GDM1 (cell line): ENCODE measurements at places on chromosomes 6 and 20.

DNA sequence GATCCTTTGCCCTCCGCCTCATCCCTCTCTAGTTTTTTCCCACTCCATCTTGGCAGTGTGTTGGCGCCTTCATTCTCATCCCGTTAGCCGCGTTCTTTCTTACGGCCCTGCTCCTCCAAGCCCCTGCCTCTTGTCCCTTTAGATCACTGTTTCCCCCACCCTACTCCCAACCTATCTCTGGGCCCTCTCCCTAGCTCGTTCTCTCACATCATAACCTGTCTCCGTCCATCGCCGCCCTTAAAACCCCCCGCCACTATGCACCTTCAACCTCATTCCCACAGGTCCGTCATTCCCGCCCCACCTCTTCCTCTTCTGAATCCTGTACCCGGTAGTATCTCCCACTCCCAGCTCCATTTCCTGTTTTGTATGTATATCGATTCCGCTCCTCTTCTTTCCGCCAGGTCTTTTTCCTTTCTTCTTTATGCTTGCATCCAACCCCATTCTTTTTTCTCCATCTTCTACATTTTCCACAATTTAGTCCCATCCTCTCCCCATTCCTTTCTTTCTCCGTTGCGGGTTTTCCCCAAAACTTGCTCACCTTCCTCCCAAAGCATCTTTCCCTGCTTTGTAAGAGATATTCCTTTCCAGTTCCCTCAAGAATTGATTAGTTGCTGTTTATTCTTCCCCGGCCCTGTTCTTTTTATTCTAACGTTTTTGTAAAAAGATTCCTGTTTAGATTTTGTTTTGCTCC, 671 bp downstream of the EFHC1 start:
- DNase-seq, result no peak

DNA sequence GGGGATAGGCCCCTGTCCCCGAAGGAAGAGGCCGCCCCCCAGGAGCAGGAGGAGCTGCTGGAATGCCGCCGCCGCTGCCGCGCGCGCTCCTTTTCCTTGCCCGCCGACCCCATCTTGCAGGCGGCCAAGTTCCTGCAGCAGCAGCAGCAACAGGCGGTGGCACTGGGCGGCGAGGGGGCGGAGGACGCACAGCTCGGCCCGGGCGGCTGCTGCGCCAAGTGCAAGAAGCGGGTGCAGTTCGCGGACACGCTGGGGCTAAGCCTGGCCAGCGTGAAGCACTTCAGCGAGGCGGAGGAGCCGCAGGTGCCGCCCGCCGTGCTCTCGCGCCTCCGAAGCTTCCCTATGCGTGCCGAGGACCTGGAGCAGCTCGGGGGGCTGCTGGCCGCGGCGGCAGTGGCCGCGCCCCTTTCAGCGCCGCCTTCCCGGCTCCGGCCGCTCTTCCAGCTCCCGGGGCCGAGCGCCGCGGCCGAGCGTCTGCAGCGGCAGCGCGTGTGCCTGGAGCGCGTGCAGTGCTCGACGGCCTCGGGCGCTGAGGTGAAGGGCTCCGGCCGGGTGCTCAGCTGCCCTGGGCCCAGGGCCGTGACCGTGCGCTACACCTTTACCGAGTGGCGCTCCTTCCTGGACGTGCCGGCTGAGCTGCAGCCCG, 630 bp downstream of the PPP1R3G start:
- no peak for DNase-seq

- DNase-seq, result peak; percentile 64
These were observed 16.1 kb downstream of the FGD2 start for GRCh38 chr6:37021356-37022129.

GRCh38 chr6:17972978-17973622, 14.3 kb downstream of the KIF13A start:
- DNase-seq, result no peak

- DNase-seq, result no peak
These were observed 87.2 kb downstream of the TAF4 start for GRCh38 chr20:61978491-61978890.

DNA sequence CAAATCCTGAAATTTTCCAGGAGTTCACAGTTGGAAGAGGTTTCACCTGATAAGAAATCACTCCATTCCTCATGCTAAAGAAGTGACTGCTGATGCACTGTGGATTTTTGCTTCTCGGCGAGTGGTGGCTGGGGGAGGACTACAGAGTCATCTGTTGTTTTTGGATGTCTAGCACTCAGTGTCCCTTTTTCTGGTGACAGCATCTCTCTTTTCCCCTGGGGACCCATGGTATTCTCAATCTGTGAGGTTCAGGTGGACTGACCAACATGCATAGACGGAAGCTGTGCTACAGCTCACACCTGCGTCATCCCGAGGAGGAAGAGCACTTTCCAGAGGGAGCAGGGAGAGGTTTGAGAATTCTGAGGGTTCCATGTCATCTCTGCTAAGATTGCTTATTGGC, 42.7 kb upstream of the ZNF831 start:
- DNase-seq, result no peak

DNA sequence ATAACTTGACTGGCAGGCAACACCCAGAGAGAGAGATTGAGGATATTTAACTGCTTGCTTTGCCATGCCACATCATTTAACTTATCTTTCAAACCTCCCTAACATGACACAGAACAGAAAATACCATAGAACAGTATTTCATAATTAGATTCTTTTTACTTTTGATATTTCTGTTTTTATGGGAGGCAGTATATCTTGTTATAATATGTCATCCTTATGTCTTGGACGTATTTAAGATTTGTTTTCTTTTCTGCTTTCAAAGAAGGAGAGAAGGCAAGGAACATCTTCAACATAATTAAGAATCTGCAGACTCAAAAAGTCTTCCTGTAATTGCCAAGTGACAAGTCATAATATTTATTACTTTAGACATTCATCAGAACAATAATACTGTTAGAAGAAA, 1283.7 kb downstream of the GRIK2 start:
- no peak for DNase-seq

GRCh38 chr20:38604873-38605303, 3.3 kb downstream of the ARHGAP40 start:
- no peak for DNase-seq

DNA sequence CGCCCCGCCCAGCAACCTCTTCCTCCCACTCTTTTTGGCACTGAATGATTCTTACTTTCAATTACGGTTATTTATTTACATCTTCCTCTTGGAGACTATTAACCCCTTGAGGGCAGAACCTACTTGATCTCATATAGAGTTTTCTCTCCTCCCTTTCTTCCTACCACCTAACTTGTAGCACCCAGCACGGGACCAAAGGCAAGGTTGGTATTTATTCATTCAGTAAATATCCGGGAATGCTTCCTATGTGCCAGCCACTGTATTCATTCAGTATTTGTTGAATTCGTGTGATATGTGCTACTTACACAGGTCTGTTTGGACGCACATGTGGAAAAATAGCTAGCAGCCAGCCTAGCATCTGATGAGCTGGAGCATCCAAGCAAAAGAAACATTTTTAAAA, 1.3 kb upstream of the CNKSR3 start:
- DNase-seq, result no peak

DNA sequence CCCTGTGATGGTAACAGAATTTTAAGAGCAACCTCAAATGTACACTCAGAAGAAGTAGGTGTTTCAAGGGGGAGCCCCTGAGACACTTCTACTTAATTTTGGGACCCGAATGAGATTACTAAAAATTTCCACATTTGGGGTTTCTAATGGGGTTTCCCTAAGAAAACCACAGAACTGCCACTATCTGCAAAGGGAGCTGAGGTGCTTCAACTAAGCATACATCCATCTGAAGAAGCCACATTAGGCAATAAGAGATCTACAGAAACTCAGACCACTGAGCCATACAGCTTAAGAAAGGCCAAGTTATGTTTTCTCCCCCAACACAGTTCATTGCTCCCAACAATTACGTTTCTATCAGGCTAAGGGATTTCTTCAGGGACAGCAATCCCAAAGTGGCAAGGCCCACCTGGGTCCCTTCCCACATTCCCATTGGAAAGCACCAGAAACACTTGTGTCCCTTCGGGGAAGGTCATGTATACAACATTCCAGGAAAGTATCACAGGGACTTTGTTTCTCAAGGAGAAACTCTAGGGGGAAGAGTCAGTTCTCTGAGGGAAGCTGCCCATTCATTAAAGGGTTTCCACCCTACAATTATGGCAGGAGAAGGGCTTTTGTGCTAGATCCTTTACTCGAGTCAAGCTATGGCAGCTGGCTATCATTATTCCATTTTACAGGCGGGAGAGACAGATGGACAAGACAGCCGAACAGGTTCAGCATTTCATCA, 5.0 kb downstream of the BCL2L1 start:
- no peak for DNase-seq

DNA sequence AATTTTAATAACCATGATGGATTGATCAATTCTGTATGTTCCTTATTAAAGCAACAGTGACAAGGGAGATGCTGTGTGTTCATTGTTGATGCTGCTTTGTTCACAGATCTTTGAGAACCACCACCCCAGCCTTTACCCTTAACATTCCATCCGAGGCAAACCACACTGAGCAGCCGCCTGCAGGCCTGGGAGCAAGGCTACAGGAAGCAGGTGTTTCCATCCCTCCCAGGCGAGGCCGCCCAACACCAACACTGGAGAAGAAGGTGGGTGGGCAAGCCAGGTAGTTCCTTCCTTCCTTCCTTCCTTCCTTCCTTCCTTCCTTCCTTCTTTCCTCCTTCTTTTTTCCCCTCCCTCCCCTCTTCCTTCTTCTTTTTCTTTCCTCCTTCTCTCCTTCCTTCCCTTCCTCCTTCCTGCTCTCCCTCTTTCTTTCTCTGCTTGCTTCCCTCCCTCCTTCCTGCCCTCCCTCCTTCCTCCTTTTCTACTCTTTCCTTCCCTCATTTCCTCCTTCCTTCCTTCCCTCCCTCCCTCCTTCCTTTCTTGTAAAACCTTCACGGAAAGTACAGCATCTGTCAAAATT, 13.7 kb downstream of the TTLL2 start:
- no peak for DNase-seq

GRCh38 chr6:115270953-115271352, 789.7 kb downstream of the FRK start:
- no peak for DNase-seq

- no peak for DNase-seq
These were observed 1.2 kb downstream of the TSBP1 start for GRCh38 chr6:32370505-32370904.

DNA sequence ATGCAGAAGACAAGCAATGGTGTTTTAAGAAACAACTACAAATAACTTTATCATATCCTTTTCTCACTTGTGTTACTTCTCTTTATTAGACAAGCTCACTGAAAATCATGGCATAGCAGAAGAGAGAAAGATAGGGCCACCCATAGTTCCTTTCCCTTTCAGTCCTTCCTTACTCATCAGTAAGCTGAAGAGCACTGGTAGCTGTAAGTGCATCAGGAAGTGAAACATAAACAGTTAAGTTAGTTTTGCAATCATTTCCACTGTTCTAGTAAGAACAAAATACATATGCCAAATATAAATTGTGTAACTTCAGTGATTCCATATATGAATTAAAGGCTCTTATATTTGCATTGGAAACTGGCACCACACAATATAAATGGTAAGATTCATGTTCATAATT, 220.1 kb downstream of the HACE1 start:
- DNase-seq, result no peak

- no peak for DNase-seq
These were observed 63.0 kb downstream of the EZR start for GRCh38 chr6:158756126-158756525.

GRCh38 chr6:113496166-113496565, 361.0 kb upstream of the MARCKS start:
- DNase-seq, result no peak

GRCh38 chr20:14197097-14197496, 140.3 kb downstream of the FLRT3 start:
- DNase-seq, result no peak

GRCh38 chr20:53806683-53807401, 213.2 kb upstream of the ZNF217 start:
- no peak for DNase-seq

DNA sequence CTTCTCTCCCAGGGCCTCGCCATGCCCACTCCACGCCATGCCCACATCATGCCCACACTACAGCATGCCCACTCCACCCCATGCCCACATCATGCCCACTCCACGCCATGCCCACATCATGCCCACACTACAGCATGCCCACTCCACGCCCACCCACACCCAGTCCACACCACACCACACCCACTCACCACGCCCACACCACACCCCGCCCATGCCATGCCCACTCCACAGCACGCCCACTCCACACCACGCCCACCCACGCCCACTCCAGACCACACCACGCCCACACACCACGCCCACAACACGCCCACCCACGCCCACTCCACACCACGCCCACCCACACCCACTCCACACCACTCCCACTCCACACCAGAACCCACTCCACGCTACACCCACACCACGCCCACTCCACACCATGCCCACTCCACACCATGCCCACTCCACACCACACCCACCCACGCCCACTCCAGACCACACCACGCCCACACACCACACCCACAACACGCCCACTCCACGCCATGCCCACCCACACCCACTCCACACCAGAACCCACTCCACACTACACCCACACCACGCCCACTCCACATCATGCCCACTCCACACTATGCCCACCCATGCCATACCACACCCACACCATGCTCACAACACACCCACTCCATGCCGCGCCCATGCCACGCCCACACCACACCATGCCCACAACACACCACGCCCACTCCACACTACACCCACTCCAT, 88.6 kb downstream of the ERMARD start:
- no peak for DNase-seq

DNA sequence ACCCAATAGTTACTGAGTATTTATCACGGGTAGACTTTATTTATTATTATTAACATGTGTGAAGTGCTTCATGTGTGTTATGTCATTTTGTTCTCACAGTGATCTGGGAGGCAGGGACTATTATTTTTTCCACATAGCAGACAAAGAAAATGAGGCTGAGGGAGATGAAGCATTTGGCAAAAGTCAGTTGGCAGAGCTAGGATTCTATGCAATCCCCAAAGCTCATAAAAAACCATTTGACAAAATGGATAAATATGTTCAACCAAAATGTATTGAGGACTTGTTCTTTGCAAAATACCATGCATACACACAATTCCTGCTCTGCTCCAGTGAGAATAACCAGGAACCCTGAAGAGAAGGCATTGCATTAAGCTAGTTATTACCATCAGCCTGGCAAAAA, 184.4 kb downstream of the HS3ST5 start:
- no peak for DNase-seq

DNA sequence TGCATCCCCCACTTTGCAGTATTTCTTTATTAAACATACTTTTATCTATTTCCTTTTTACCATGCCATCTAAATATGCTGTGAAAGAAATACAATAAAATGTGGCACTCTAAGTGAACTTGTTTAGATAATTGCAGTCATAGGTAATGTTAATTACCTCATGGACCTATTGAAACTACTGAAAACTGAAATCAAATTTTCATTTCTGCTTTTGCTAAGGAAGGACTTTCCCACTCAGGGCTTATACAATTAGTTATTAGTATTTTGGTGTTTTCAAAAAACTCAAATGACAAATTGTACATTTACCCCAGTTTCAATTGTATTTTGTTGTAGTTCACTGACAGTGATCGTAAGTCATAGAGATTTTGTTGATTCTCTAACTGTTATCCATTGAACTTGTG, 88.4 kb downstream of the ID4 start:
- DNase-seq, result no peak

DNA sequence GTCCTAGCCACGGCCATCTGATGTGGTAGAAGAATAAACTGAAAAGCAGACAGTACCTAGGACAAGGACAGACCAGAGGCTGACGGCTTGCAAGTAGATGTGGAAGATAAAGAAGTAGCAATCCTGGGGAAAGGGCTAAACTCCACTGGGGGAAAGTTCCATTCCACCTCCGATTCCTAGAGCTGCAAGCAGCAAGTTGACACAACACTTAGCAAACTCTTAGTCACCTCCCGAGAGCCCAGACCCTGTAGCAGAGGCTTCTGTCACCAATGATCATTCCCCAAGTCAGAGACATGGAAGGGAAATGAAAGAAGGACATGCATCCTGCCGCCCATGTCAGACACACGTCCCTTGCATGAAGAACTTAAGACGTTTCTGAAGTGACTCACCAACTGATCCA, 99.2 kb upstream of the RPS6KA2 start:
- no peak for DNase-seq
